ENCODE measurements at places on chromosomes 16 and 17. TPM values are rescaled to one million over a fixed set of nuclear protein-coding genes. Genes with fewer than 3 reads are reported as not detected.
A peak's percentile ranks its signal among the peaks of the same experiment; 100 is the strongest.

CDH8 gene
- total RNA-seq, result 2.5 TPM

KRTAP4-3 gene
- not detected for total RNA-seq

USP6 gene
- total RNA-seq, result 0.10 TPM

KRTAP4-5 gene
- total RNA-seq, result not detected

NACA2 gene
- not detected for total RNA-seq

TMEM132E gene
- total RNA-seq, result not detected

MPHOSPH6 gene
- total RNA-seq, result 52.2 TPM

DNA sequence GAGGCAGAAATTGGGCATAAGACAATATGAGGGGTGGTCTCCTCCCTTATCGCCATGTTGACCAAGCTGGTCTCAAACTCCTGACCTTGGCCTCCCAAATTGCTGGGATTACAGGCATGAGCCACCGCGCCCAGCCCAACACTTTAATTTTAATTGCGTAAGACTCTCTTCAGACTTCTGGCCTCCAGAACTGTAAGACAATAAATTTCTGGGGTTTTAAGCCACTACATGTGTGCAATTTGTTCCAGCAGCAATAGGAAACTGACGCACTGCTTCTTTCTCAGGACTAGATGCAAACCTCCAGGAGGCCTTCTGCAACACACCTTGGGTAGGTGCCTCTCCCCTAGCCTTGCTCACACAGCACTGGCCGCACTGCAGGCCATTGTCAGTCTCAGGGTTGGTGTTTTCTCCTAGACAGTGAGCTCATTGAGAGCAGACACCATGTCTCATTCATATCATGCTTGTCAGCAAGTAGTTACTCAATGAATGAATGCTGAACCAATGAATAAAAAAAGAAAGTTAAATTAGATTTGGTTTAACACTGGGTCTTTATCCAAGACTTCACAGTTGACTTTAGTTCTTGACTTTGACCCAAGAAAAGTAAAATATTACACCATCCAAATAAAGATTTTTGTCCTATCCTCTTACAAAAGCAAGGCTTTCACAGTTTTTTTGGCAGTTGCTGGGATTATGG is 5.5 kb upstream of the ACSF2 start:
- H3K27ac ChIP-seq, result no peak overlapping the region
- H3K4me1 ChIP-seq, result peaks cover 29% of the 10 kb centered on the region
- no peaks in the 10 kb centered on the region for H3K27me3 ChIP-seq
- no peak for DNase-seq
- H3K36me3 ChIP-seq, result no peaks in the 10 kb centered on the region

DNA sequence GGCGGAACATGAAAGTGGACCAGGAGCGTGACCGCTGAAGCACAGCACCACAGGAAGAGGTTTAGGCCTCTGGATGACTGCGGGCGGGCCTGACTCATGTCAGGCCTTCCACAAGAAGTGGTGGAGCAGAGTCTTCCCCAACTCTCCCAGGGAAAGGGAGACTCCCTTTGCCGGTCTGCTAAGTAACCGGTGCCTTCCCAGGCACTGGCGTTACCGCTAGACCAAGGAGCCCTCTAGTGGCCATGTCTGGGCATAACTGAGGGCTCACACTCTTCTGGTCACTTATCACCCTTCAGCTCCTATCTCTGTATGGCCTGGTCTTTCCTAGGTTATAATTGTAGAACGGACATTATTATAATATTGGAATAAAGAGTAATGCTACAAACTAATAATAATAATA is 1931.9 kb downstream of the TP53TG3F start:
- no peak overlapping the region for H3K27ac ChIP-seq
- no peaks in the 10 kb centered on the region for H3K4me1 ChIP-seq
- DNase-seq, result peak; percentile 6
- H3K36me3 ChIP-seq, result no peaks in the 10 kb centered on the region
- no peaks in the 10 kb centered on the region for H3K27me3 ChIP-seq
- no peak overlapping the region for H3K4me3 ChIP-seq

DNA sequence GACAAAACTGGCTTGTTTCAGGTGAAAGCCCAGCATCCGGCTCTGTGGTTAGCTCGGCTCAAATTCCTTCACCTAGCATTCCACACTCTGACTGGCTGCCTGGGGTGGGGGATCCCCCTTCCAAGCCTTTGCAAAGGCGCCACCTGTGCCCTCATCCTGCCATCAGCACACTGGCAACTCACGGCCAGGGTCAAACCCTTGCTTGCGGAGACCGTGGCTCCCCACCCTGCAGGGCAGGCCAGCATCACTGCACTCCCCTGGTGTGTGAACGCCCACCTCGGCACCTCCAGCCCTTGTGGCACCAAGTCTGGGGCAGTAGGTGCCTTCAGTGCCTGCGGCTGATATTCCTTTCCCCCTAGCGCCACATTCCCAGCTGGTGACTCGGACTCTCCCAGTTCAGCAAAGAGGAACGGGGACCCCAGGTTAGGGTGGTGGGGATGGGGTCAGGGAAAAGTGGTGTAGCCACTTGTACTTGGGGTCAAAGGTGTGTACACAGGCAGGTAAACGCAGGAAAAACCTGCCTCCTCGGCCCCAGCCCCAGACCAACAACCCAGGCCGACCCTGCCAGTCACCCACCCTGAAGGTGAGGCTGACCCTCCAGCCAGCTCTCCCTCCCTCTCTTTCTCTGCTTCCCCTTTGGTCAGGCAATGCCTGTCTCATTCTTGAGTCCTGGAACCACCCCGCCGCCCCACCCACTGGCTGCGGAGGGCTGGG is 1.1 kb downstream of the FLII start:
- peak overlapping the region; percentile 96 for H3K27ac ChIP-seq
- no peak for DNase-seq
- H3K4me3 ChIP-seq, result peak overlapping the region; percentile 87
- peaks cover 12% of the 10 kb centered on the region for H3K36me3 ChIP-seq
- H3K4me1 ChIP-seq, result peaks cover 43% of the 10 kb centered on the region
- H3K27me3 ChIP-seq, result no peaks in the 10 kb centered on the region

- no peaks in the 10 kb centered on the region for H3K27me3 ChIP-seq
- no peaks in the 10 kb centered on the region for H3K36me3 ChIP-seq
- no peak for DNase-seq
- H3K4me3 ChIP-seq, result no peak overlapping the region
- H3K27ac ChIP-seq, result no peak overlapping the region
- no peaks in the 10 kb centered on the region for H3K4me1 ChIP-seq
Measured at GRCh38 chr17:40714473-40714872, 10.9 kb upstream of the KRT24 start.

DNA sequence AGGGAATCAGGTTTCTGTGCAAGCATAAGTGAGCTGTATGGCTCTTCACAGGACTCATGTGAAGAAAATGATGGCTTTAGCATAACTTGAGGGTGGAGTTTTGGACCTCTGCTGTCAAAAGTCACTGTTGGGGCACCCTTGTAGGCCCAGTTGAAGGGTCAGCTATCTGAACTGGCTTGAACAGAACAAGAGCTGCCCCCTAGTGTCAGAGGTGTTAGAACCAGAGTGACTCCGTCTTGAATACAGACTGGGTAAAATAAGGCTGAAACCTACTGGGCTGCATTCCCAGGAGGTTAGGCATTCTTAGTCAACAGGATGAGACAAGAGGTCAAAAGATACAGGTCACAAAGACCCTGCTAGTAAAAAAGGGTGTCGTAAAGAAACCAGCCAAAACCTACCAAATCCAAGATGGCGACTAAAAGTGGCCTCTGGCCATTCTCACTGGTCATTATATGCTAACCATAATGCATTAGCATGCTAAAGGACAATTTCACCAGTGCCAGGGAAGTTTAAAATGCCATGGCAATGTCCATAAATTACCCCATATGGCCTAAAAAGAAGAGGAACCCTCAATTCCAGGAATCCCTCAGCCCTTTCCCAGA is 484.0 kb upstream of the ERCC4 start:
- H3K36me3 ChIP-seq, result no peaks in the 10 kb centered on the region
- no peak for DNase-seq
- no peaks in the 10 kb centered on the region for H3K27me3 ChIP-seq
- no peak overlapping the region for H3K27ac ChIP-seq
- H3K4me1 ChIP-seq, result no peaks in the 10 kb centered on the region
- no peak overlapping the region for H3K4me3 ChIP-seq

GRCh38 chr16:66923247-66923731 is 2.0 kb downstream of the RRAD start:
- H3K36me3 ChIP-seq, result no peaks in the 10 kb centered on the region
- DNase-seq, result no peak
- no peak overlapping the region for H3K27ac ChIP-seq
- no peaks in the 10 kb centered on the region for H3K27me3 ChIP-seq
- peaks cover 37% of the 10 kb centered on the region for H3K4me1 ChIP-seq
- no peak overlapping the region for H3K4me3 ChIP-seq

GRCh38 chr16:57178196-57178595 is 7.6 kb downstream of the PSME3IP1 start:
- no peaks in the 10 kb centered on the region for H3K4me1 ChIP-seq
- DNase-seq, result no peak
- H3K27me3 ChIP-seq, result no peaks in the 10 kb centered on the region
- no peaks in the 10 kb centered on the region for H3K36me3 ChIP-seq

DNA sequence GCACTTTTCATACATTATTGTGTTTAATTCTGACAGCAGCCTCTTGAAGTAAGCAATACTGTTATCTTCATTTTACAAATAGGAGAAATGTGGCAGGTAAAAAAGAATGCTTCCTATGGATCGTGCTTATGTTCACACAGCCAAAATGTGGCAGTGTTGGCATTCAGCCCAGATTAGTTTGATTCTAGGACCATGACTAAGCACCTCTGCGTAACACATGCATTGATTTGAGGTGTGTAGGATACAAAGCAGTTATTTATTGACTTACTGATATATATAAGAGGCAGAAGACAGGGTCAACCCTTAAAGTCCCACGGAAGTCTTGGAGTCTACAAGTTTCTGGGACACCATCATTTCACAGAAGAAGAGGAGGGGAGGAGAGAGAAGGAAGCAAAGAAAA is 1144.4 kb upstream of the GOT2 start:
- no peaks in the 10 kb centered on the region for H3K4me1 ChIP-seq
- no peaks in the 10 kb centered on the region for H3K36me3 ChIP-seq
- H3K4me3 ChIP-seq, result no peak overlapping the region
- DNase-seq, result no peak
- no peak overlapping the region for H3K27ac ChIP-seq

GRCh38 chr16:85138825-85139627 is 26.8 kb upstream of the CIBAR2 start:
- H3K36me3 ChIP-seq, result no peaks in the 10 kb centered on the region
- no peak for DNase-seq
- no peaks in the 10 kb centered on the region for H3K4me1 ChIP-seq
- no peak overlapping the region for H3K4me3 ChIP-seq
- H3K27ac ChIP-seq, result no peak overlapping the region

DNA sequence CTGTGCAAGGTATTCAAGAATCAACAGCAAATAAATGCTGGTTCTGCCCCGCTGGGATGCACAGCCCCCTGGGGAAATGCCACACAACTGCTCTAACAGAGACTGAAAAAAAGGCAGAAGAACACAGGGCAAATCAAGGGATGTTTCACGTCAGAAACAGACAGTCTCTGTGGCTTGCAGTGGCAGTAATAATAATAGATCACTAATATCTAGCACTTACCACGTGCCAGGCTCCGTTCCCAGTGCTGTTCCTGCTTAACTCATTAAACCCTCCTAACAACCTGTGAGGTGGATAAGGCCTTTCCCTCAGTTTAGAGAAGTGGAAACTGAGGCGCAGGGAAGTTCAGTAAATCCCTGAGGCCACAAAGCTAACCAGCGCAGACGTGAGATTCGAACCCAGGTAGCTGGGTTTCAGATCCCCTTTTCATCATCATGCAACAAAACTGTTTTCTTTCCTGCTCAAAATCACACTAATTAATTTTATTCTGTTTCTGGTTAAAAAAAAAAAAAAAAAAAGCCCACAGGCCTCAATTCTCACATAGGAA is 36.7 kb downstream of the ARHGAP17 start:
- no peaks in the 10 kb centered on the region for H3K27me3 ChIP-seq
- DNase-seq, result no peak

GRCh38 chr16:74923766-74924460 is 61.0 kb downstream of the WDR59 start:
- H3K27me3 ChIP-seq, result no peaks in the 10 kb centered on the region
- H3K4me3 ChIP-seq, result no peak overlapping the region
- DNase-seq, result no peak
- H3K27ac ChIP-seq, result no peak overlapping the region
- H3K36me3 ChIP-seq, result peaks cover 9% of the 10 kb centered on the region

DNA sequence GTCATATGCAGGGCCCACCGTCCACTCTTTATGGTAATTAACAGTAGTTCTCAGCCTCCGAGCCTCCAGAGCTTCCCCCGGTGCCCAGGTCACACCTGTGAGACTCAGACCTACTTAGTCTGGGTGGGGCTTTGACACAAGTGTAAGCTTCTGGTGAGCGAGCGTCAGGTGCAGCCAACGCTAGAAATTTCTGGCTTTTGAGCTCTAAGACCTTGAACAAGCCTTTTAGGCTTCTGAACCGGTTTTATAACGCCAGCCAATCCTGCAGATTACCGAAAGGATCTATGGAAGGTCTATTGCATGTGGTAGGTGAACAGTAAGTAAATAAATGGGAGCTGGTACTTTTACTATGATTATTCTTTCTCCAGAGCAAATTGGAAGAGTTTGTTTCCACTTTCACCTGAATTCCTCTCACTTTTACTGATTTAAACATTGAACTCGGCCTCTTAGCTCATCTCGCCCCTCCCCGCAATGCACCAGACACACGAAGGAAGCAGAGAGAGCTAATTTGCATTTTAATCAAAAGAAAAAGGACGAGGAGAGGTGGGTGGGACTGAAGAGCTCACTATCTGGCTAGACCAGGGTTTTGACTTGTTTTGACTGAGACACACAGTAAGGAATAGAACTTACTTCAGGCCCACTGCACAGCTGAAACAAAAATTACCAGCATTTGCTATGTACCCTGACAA is 47.1 kb downstream of the ABAT start:
- H3K4me3 ChIP-seq, result no peak overlapping the region
- no peaks in the 10 kb centered on the region for H3K4me1 ChIP-seq
- no peaks in the 10 kb centered on the region for H3K36me3 ChIP-seq
- no peak for DNase-seq

DNA sequence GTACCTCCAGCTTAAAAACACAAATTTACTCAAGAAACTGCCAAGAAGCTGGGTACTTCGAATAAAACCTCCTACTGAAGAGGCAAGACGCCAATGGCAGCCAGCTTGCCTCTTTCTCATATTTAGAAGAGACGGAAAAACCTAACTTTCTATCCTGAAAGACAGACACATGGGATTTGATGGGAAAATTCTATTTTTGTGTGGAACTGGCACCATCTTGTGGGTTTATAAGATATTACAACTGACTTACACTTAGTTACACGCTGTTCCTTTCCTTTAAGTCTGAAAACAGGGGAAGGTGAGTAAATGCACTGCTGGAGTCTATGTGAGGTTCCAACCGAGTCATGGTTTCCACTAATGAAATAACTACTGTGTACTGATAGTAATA is 10.3 kb downstream of the ZNF18 start:
- H3K27ac ChIP-seq, result no peak overlapping the region
- peaks cover 7% of the 10 kb centered on the region for H3K36me3 ChIP-seq
- no peaks in the 10 kb centered on the region for H3K27me3 ChIP-seq
- no peak overlapping the region for H3K4me3 ChIP-seq

DNA sequence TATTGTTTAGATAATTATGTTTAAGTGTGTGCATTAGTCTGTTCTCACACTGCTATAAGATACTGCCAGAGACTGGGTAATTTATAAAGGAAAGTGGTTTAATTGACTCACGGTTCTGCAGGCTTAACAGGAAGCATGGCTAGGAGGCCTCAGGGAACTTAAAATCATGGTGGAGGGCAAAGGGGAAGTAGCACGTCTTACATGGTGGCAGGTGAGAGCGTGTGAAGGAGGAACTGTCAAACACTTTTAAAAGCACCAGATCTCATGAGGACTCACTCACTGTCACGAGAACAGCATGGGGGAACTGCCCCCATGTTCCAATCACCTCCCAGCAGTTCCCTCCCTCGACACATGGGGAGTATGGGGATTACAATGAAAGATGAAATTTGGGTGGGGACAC is 203.5 kb upstream of the GOT2 start:
- no peaks in the 10 kb centered on the region for H3K36me3 ChIP-seq
- no peaks in the 10 kb centered on the region for H3K27me3 ChIP-seq
- H3K27ac ChIP-seq, result no peak overlapping the region
- H3K4me3 ChIP-seq, result no peak overlapping the region

- DNase-seq, result no peak
Measured at GRCh38 chr17:77186141-77186604, 45.4 kb downstream of the SEC14L1 start.
